ENCODE measurements at places on chromosomes 1 and 21.

DNA sequence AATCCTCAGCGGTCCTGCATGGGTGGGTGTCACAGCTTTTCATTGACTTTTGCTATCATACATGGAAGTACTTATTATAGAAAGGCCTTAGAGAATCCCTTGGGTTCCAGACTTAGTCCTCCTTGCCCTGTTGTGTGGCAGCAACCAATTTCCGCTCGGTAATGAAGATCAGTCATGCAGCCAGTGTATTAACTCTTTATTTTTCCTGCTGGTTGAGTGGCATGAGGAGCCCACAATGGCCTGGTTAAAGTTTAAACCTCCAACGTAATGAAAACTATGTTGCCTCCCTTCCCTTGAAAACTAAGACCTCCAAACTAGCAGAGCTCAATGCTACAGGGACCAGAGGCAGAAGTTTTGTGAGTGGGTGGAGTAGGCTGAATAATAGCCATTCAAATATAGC is 20.0 kb downstream of the CITED4 start:
- no peak for DNase-seq

- DNase-seq = no peak
These were observed 119.7 kb downstream of the TGFB2 start for GRCh38 chr1:218464871-218465270.

GRCh38 chr1:118321840-118322239 is 136.8 kb upstream of the SPAG17 start:
- no peak for DNase-seq

DNA sequence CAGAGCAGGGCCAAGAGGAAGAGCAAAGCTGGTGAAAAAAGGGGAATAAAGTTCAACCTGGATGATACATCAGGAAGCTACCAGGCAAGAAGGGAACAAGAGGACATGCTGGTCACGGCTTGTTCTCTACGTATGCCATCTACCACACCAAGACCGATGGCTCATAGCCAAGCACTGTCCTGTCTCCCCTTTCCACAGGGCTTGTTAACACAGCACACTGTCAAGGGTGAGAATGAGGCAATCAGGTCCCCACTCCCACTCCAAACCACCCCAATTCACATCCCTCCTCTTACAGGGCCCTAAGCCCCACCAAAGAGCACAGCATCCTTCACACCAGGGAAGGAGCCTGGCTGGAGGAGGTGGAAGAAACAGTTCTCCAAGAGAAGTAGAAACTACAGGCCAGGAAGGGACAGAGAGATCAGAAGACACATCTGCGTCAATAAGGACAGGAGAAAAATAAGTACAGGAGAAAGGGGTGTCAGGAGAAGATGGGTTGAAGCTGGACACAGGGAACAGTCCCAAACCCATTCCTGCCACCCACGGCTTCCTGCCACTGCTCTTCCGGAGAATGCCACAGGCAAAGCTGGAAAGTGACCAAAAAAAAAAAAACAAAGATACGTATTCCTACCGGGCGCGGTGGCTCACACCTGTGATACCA is 923 bp upstream of the SHC1 start:
- no peak for DNase-seq

DNA sequence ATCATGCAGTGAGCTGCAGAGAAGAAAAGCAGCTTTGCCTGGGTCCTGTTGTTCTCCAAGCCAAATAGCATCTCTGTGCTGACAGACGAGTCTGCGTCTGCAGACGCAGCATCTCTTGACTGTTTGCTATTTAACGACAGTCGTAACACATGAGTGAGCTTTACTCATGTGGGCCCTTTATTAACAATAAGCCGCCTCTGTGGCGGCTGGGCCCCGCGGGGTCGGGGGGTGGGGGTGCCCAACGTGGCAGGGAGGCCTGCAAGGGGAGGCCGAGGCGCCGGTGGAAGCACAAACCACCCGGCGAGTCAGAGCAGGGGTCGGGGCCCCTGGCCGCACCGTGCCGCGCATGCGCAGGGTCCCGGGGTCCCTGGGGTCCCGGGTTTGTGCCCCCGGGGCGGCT is 435.1 kb downstream of the KIF26B start:
- DNase-seq = no peak

GRCh38 chr1:15559189-15559810 is 25.6 kb downstream of the AGMAT start:
- no peak for DNase-seq

GRCh38 chr1:233905416-233906051 is 1.1 kb downstream of the SLC35F3 start:
- no peak for DNase-seq

GRCh38 chr1:92708368-92708950 is 76.4 kb downstream of the EVI5 start:
- DNase-seq = no peak

DNA sequence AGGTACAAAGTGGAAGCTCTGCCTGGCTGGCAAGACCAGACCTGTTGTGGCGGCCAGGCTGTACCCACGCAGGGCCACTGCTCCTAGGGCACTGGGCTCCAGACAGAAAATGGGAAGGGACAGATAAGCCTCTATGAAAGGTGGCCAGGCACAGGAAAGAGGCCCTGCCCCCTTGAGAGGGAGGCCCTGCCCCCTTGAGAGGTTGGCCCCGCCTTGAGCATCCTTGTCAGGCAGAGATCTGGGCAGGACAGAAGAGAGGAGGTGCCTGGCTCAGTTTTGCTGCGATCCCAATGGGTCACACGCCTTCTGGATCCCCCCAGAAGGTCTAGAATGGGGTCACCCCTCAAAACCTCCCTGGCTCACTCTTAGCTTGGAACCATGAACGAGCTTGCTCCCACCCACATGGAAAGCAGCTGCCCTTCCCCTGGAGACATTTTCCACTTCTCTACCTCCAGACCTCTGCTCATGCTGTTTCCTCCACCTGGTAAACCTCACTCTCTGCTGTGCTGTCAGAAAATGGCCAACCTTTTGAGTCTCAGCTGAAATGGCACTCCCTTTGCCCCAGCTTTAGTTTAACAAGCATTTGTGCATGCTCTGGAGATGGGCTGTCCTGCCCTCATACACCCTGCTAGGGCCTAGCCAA is 17.5 kb upstream of the ECE1 start:
- DNase-seq = no peak

GRCh38 chr1:66214901-66215300 is 319.1 kb upstream of the SGIP1 start:
- no peak for DNase-seq

DNA sequence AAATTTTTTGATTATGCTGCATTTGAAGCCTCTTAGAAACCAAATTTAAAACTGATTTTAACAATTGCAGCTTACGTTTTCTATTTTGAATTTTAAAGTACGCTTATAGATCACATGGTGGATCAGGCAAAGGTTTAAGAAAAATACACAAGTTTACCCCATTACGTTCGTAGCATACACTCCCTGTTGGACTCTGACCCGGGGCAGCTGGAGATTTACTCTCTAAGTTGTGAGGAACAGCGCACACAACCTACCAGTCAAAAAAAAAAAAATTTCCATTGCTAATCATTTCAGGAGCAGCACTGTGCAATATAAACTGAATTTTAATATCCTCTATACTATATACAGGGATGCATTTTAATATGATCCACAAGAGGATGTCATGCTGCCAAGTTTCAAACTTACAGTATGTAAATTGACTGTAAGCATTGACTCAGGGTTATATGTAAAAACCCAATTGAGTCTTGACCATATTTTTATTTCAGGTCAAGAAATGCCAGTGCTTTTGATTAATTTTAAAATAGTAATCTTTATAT is 20.4 kb downstream of the CSDE1 start:
- DNase-seq = no peak

GRCh38 chr1:100188617-100189016 is 10.6 kb upstream of the LRRC39 start:
- no peak for DNase-seq

GRCh38 chr21:42424914-42425541 is 21.3 kb downstream of the UBASH3A start:
- no peak for DNase-seq

DNA sequence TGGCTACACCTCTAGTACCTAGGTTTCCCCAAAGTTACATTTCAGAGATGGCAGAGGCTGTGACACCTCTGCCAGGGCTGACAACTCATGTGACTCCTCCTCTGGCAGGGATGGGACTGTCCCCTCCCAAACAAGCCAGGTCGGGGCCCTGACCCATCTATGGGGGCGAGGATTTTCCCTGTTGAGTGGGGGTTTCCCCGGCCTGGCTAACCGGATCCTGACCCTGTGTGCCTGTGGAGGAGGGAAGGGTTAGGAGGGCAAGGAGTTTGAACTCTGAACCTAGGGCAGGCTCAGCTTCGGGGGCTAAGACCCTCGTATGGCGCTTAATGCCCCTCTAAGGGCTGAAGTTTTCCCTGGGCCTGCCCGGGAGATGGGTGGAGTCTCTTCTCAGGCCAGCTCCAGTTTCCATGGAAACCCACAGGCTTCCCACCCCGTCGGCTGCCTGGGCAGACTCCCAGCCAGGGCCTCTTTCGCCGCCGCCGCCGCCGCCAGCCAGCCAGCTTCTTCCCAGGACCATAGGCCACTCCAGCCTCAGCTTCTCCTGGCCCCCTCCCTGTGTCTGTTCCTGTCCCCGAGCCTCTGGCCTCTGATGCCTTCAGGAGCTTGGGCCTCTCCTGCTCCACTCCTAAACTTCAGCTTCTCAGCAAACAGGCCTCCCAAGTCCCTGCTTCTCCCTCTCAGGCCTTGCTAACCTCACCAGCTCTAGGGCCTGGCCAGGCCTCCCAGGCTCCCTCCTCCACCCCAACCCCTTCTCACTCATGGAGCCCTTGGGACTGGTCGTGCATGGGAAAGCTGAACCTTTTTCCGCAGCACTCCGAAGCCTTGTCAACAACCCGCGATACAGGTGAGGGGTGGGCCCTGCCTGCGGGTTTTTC is at the start of gene BTBD19:
TSS of gene BTBD19 (plus strand) at position 461 of the 875 bp plus-strand sequence. CDS start at position 759, 298 bp downstream.
- DNase-seq = no peak

GRCh38 chr21:31514598-31514997 is 144.9 kb upstream of the SOD1 start:
- DNase-seq = no peak

- DNase-seq = no peak
These were observed 27.5 kb downstream of the ERG start for GRCh38 chr21:38470755-38471154.
